Tibial nerve (tissue), 4 donors: ENCODE measurements at places on chromosomes 6 and 20.

- no peak for DNase-seq
Observed at GRCh38 chr6:41997456-41997855, 52.9 kb upstream of the TAF8 start.

DNA sequence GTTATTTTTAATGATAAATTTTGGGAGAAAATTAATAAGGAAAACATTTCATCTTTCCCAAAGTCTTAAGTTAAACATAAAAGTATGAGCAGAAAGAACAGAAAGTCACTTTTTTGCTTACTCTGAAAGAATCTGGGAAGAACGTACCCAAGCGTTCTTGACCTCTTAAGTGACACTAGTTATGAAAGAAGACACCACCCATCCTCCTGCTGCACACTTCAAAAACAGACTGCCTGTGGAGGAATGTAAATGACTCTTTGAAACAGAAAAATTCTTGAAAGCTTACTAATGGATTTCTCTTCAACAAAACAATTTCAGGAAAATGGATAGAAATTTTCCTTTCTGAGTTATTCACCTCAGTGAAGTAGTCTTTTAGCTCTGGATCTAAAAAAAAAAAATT, 227.7 kb downstream of the MEI4 start:
- DNase-seq = no peak

DNA sequence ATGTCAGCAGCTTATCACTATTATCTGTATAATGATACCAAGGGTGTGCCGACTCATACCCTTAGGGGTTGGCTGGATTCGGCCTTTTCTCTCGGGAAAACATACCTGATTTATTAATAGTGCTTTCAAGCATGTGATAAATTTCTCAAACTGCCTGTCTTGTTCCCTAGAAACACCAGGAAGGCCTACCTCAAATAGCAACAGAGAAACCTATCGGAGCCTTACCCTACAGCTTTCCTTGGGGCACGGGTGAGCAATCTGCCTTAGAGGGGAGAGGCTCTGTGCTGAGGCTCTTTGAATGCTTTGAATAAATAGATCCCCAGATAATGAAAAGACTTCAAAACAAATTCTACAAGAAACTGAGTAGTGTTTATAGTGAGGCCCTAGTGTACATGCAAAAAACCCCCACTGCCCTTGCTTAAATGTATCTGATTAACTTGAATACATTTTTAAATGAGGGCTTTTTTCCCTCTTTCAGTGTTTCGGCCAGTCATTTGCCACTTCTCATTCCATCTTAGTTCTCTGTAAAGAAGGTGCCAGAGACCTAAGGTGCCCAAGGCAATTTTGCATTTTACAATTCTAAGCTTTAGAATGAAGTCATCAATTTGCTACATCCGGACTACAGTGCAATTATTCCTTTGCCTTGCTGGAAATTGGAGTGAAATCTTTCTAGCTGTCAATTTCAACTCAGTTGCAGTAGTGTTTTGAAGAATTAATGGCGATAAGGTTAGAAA, 320.1 kb downstream of the ESR1 start:
- no peak for DNase-seq

DNA sequence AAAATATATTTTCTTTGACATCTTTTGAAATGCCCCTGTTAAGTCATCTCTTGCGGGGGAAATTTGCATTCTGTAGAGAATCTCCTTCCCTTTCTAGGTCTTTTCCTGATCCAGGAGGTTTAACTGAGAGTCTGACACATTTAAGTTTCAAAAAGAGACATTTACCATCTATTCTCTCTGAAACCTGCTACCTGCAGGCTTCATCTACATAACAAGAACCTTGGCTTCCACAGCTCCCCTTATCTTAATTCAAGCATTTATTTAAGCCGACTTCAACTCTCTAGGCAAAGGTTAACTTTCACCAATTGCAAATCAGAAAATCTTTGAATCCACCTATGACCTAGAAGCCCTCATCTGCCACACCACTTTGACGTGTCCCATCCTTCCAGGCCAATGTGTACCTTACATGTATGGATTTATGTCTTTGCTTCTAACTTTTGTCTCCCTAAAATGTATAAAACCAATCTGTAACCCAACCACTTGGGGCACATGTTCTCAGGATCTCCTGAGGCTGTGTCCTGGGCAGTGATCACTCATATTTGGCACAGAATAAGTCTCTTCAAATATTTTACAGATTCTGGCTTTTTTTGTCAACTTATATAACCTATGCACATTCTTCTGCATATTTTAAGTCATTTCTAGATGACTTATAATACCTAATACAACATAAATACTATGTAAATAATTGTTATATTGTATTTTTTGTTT, 666.7 kb downstream of the UTRN start:
- no peak for DNase-seq

- no peak for DNase-seq
Observed at GRCh38 chr6:42269553-42269952, 51.9 kb upstream of the MRPS10 start.

GRCh38 chr6:14645841-14646240, 528.3 kb downstream of the CD83 start:
- no peak for DNase-seq

GRCh38 chr6:137443901-137444300, 50.3 kb downstream of the OLIG3 start:
- DNase-seq = no peak

DNA sequence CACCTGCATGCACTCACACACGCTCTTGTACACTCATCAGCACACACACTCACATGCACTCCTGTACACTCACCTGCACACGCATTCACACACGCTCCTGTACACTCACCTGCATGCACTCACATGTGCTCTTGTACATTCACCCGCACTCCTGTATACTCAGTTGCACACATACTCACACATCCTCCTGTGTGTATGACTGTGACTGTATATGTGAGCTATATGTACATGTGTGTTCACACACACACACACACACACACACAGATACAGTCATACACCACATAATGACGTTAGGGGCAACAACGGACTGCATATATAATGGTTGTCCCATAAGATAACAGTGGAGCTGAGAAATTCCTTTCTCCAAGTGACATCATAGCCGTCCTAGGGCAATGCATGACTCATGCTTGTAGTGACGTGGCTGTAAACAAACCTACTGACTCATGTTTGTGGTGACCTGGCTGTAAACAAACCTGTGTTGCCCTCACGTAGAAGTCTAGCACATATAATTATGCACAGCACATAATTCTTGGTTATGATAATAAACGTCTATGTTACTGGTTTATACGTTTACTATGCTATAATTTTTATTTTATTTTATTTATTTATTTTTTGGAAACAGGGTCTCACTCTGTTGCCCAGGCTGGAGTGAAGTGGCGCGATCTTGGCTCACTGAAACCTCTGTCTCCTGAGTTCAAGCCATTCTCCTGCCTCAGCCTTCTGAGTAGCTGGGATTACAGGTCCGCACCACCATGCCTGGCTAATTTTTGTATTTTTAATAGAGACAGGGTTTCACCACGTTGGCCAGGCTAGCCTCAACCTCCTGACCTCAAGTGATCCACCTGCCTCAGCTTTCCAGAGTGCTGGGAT, 22.8 kb upstream of the TAF4 start:
- no peak for DNase-seq

DNA sequence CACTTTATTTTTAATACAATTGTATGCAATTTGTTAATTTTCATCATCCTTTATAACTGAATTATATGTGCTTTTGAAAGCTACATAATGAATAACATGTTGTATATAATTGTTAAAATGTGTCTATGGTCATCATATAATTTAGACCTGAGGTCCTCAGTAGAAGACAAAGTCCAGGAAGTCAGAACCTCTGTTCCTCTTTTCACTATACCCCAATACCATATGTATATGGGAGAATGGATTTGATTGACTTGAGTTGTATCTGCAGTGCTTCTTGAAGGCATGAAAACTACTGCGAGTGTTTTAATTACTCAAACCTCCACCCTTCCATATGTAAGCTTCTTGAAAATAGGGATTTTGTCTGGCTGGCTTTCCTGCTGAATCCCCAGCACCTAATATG, 140.7 kb upstream of the NEDD9 start:
- no peak for DNase-seq

DNA sequence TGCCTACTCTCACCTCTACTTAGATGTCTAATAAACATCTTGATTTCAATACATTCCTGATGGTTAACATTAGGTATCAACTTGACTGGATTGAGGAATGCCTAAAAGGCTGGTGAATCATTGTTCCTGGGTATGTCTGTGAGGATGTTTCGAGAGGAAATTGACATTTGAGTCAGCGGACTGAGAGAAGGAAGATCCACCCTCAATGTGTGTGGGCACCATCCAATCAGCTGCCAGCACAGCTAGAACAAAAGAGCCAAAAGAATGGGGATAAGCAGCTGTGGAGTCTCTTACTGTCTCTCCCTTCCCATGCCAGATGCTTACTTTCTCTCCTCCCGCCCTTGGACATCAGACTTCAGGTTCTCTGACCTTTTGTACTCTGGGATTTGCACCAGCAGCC, 128.6 kb upstream of the HS3ST5 start:
- no peak for DNase-seq

- no peak for DNase-seq
Observed at GRCh38 chr6:90072501-90072900, 178.2 kb downstream of the GJA10 start.

DNA sequence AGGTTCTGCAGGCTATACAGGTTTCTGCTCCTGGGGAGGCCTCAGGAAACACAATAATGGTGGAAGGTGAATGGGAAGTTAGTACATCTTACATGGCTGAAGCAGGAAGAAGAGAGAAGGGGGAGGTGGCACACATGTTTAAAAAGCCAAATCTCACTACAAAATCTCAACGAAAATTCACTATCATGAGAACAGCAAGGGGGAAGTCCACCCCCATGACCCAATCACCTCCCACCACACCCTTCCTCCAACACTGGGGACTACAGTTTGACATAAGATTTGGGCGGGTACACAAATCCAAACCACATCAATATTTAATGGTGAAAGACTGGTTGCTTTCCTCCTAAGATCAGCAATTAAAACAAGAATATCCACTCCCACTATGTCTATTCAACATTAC, 13.8 kb upstream of the POLR1H start:
- no peak for DNase-seq

DNA sequence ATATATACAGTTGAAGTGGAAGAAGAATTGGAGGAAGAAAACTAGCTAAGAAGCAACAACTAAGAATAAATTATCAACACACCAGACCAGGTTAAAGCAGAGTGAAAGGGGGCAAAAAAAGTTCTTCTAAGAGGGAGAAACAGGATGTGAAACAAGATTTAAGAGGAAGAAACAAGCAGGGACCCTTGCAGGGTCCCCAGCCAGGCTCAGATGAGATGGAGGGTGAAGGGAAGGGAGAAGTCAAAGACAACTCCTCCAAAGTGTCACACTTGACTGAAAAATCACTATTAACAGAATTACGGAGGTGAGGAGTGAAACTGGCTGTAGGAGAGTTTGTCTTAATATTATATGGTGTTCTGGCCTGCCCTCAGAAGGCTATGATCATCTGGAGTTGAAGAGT, 65.4 kb downstream of the MTFR2 start:
- no peak for DNase-seq

- no peak for DNase-seq
Observed at GRCh38 chr6:63186970-63187369, 24.3 kb upstream of the FKBP1C start.

DNA sequence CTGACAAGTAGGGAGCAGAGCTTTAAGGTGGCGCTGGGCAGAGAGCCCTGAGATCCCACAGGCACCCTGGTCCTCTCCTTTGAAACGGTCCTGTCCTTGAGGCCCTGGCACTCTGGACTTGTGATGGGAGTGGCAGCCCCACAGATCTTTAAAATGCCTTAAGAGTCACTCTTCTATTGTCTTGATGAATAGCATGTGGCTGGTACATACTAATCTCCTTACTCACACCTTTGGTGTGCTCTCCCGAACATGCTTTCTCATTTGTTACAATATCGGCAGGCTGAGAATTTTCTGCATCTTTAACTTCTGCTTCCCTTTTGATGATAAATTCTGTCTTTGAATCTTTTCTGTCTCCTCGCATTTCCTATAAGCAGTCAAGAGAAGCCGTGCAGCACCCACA, 333.8 kb downstream of the TFAP2A start:
- DNase-seq = no peak

DNA sequence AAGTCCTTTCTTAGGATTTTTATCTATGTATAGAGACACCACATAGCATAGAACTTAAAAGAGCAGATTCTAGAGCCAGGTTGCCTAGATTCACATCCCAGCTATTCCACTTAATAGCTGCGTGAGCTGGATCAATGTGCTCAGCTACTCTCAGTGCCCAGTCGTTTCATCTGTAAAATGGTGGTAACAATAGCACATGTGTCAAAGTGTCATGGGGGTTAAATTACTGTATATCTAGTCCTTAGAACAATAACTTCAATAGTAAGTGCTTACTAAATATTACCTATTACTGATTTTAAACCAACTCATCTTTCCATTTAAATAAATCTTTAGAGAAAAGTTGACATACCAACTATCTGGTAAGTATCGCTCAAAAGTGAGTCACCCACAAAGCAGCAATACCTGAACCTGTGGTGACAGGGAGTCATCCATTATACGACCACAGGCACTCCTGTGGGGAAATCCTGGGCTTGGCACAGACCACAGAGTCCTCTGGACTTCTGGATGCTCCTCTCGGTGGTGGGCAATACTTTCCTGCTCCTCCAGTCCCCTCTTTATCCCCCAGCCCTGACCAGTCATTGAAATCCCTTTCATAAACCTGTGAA, 154.8 kb downstream of the PDSS2 start:
- no peak for DNase-seq

DNA sequence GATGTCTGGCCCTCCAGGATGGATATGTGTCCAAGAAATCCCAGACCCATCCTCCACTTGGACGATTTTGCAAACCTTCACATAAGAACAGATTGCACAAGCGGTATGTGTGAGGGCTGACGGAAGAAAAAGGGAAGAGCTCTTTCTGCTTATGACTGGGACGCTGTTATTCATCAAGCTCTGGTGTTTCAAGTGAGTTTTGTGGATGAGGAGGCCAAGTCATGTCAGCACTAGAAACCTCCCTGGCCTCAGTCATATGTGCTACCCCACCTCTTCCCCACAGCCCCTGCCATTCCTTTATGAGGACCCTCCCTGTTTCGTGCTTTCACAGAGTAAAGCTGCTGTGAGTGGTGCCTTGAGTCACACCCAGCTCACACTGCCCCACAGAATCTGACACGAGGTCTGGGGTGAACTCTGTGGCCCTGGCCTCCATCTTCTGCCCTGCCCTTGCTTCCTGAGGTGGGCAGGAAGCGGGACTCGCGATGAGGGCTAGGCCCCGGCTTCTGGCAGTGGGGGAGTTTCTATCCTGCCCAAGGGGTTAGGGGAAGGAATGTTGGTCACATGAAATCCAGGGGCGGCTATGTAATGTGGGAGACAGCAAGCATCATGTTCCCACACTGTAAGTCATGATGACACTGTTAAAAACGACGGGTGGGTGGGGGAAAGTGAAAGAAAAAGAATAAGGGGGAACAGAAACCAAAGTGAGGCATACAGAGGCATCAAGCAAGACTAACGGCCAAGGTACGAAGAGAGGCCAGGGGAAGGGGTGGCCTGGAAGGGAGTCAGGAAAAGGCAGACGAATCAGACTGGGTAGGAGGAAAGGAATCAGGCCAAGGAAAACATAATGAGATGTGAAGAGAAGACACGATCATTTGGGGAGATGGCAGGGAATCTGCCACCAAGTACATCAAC, 78.1 kb downstream of the PRDM1 start:
- peak; percentile 26 for DNase-seq
